Psoas muscle (tissue), 8 donors: ENCODE measurements at places on chromosomes 12 and 14. TPM values are rescaled to one million over a fixed set of nuclear protein-coding genes. Genes with fewer than 3 reads are reported as not detected.
A peak's percentile ranks its signal among the peaks of the same experiment; 100 is the strongest.

DNA sequence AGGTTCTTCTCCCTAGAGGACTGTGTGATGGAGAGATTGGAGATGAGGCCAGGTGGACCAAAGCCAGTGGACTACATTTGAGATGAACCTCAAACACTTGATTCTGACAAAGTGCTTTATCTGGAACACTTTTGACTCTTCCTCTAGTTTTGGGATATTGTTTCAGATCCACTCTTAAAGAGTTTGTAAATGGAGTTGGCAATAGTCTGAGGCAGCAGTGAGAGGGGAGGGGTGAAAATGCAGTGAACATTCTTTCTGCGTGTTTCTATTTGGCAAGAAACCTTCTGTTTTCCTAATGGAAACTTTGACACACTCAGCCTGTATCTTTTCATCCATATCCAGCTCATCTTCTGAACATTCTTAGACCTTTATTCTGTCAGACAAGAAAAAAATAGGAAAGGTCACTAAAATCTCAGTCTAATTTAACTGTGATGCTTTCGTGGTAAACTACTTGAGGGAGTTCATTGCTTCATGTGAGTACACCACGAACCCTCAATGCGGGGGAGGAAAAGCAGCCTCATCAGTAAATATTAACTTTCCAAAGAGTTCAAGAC, 57.4 kb upstream of the KCNJ8 start:
- DNase-seq, result no peak

- DNase-seq, result peak; percentile 53
These were observed 294.6 kb downstream of the NUAK1 start for GRCh38 chr12:105843986-105844760.

Gene OAS2
- 5.1 TPM for total RNA-seq

Gene SPIC
- not detected for total RNA-seq

DNA sequence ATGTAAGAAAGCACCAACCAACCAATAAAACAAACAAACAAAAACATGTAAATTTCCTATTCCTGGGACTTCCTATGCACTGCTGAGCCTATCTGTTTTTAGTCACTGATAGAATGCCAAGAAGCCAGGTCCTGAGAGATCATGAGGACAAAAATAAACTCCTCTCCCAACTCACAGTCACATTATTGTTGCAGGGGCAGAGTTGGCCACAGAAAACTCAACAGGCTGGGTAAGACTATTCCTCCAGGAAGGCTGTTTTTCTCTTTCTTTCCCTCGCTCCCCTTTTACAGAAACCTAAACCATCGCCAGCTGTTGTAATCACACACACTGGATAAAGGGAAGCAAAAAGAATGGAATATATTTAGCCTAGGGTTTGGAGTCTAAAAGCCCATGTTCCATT, 55.8 kb upstream of the METAP2 start:
- no peak for DNase-seq

DNA sequence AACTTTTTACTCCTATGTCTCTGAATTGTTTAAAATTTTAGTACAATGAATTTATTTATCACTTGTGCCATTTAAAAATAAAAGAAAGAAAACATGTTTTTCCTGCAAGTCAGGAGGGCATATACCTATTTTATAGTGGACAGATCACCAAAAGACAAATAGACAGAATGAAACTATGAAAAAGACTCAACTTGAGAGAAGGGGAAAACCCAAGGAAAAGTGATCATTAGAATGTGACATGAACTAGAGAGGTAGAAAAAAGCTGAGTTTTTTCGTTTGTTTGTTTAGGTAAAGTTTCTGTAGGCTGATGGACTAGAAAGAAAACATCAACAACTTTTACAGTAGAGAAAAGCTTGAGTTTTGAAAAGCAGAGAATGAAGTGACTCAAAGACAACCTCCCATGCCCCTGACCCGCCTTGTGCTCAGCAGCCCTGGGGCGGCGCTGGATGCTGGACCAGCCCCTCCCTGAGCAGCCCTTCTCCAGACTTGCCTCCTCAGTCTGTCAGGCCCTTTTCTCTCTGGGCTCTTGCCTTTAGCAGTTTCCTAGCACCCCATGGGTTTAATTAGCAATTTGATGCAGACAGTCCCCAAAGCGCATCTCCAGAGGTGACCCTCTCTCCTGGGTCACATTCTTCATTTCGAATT, 95.1 kb upstream of the ARID2 start:
- DNase-seq, result no peak

Gene MIP
- total RNA-seq, result not detected

- no peak for DNase-seq
These were observed 433.0 kb downstream of the LRIG3 start for GRCh38 chr12:58487255-58487654.

- DNase-seq, result no peak
These were observed 70.0 kb upstream of the SRSF5 start for GRCh38 chr14:69696633-69697557.

Gene ZNF140
- 7.1 TPM for total RNA-seq

DNA sequence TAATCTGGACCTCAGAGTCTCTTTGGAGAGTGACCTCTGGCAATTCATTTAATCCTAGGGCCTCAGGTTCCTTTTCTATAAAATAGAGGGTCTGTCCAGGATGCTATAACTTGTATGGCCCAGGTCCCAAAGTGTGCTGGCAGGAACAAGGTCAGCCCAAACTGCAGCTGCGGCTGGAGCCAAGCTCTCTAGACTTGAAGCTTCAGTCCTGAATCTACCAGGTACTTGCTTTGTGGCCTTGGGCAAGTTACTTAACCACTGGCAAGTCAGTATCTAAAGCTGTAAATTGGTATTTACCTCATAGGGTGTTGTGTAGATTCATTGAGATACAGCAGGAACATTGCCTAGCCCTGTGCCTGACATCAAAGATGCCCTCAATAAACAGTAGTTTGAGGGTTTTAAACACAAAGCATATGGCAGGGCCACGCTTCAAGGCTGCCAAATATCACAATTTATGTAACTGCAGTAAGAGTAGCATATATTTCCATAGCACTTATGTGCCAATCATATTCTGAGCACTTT, 21.7 kb downstream of the CPM start:
- DNase-seq, result no peak

DNA sequence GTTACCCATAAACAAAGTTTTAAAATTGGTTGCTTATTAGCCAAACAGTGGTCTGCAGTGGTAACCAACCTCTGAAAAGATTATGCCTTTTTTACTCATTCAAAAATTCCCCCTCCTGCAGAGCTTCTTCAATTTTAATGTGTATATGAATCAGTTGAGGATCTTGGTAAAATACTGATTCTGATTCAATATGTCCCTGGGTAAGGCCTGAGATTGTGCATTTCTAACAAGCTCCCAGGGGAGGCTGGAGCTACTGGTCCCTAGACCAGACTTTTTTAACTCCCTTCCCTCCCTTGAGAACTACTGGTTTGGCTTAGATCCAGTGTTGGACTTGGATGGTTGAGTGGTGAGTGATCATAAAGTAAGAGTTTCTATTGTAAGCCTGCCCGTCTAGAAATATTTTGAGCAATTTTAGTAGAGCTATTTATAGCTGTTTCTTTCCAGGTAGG, 90.2 kb downstream of the FUT8 start:
- no peak for DNase-seq

- DNase-seq, result no peak
These were observed 126.2 kb downstream of the CRADD start for GRCh38 chr12:93803424-93803807.

GRCh38 chr14:40733206-40733605, 873.5 kb upstream of the LRFN5 start:
- DNase-seq, result no peak
